Right cardiac atrium (tissue), 5 donors: ENCODE measurements at places on chromosomes 4 and X. TPM values are rescaled to one million over a fixed set of nuclear protein-coding genes. Genes with fewer than 3 reads are reported as not detected.

Gene PAGE1
- not detected for polyA plus RNA-seq

Gene FOXP3
- polyA plus RNA-seq: 0.05 TPM

Gene SPANXB1
- not detected for polyA plus RNA-seq

Gene USP51
- polyA plus RNA-seq: 1.7 TPM

Gene MAGEH1
- polyA plus RNA-seq: 22.1 TPM

Gene BLOC1S4
- polyA plus RNA-seq: 7.0 TPM
